ENCODE measurements at places on chromosomes 11 and 22.

DNA sequence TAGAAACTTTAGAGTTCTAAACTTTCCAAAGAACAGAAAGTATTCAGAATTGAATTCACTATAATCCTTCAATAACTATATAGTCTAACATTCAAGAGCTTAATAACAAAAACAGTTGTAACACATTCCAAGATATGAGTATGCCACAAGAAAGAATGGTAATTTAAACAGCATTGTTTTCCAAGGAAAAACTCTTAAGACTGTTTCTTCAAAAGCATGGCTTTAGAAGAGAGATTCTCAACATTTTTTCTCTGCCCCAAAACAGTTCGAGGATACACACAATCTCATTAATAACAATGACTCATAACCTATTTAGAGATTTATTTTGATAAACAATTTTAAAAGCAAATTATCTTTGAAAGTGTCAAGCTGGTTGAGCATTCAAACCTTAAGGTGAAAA, 16.7 kb upstream of the ARHGAP32 start:
- DNase-seq, result no peak

DNA sequence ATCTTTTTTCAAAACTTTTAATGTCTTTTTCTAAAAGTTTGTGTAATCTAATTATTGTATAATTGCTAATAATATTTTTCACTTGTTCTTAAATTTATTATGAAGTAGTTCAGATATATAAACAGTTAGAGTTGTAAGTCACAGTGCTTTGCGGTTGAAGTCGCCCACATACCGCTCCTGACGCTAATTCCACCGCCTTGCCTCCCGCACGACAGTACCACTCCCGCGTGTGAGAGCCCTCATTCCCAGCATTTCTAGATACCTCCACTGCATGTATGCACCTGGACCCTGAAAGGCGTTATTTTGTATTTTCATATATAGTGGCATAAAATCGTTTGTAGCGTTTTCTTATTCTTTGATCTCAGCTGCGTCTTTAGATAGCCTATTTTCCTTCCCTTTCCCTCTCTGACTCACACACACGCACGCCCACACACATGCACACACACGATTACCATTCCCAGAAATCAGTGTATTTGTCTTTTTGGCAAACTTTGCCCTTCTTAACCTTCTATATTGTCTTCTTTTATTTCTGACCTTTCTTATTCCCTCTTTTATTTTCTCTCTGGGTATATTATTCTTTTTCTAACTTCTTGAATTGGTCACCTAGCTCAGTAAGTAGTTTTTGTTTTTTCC, 56.4 kb upstream of the PITPNB start:
- DNase-seq, result no peak

DNA sequence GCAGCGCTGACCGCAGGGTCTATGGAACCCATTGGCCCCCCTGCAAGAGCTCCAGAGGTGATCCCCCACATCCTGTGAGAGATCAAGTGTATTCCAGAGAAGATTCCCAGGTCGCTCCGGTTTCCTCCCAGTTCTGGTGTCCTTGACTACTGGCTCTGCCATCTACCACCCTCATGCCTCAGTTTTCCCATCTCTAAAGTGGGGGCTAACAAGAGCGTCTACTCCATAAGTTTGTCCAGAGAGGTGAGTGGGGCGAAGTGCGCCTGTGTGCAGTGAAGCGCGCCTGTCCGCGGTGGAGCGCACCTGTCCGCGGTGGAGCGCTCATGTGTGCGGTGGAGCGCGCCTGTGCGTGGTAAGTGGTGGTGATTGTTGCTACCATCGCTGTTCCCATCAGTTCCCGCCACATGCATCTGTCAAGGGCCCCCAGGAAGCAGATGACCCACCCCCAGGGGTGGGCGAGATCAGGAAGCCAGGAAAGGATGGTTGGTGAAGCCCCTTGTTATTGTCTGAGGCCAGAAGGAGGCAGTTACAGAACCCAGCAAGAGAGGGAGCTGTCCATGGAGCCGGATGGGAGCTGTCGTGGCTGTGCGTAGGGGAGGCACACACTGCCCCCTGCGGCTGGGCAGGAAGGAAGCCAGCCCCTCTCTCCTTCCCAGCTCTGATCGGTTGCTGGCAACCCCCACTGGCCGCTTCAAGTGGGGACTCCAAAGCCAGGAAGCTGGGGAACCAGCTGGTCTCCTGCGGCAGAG, 73.2 kb upstream of the FGF3 start:
- no peak for DNase-seq

- DNase-seq, result peak; percentile 41
Measured at GRCh38 chr22:44702479-44703198, 635 bp downstream of the PRR5 start.

GRCh38 chr22:17198170-17199002, 20.8 kb downstream of the ADA2 start:
- no peak for DNase-seq

DNA sequence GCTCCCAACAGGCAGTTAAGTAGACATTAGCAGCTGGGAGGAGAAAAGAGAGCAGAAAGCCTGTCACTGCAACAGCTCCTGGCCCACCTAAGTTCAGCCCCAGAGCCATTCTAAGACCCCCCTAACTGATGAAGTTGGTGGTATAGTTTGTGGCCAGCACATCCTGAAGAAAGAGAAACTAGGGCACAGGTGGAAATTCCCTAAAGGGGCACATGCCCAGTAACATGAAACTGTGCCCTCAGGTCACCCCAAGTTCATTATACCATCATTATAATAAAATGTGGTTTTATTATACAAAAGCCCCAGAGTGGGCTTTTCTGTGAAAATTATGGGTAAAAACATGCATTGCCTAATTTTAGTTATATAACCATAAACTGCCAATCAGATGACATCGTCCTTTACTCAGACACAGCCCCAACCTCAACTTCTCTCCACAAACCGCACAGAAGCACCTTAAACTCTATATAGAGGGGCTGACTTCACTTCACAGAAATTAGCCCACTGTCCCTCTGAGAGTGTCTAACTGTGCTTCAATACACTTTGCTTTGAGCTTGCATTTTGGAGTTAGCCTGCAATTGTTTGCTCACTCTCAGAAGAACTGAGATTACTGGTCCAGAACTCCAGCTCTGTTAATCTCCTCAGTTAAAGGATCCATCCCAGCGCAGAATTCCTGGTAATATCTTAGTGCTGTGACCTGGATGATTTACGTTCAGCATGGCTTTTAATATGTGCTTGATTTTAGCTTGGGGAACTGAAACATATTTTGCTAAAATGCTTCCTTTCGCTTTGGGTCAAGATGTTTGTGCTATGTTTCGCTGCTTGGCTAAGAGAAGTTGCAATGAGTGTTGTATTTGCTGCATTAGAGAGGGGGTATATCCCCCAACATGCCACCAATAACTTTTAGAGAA, 1.8 kb upstream of the APOL3 start:
- peak; percentile 36 for DNase-seq

GRCh38 chr11:122746050-122746478, 90.5 kb downstream of the UBASH3B start:
- DNase-seq, result peak; percentile 63

- DNase-seq, result peak; percentile 77
Measured at GRCh38 chr22:50209893-50210292, 9.1 kb downstream of the SELENOO start.

- no peak for DNase-seq
Measured at GRCh38 chr11:44874284-44874683, 76.4 kb downstream of the TP53I11 start.

DNA sequence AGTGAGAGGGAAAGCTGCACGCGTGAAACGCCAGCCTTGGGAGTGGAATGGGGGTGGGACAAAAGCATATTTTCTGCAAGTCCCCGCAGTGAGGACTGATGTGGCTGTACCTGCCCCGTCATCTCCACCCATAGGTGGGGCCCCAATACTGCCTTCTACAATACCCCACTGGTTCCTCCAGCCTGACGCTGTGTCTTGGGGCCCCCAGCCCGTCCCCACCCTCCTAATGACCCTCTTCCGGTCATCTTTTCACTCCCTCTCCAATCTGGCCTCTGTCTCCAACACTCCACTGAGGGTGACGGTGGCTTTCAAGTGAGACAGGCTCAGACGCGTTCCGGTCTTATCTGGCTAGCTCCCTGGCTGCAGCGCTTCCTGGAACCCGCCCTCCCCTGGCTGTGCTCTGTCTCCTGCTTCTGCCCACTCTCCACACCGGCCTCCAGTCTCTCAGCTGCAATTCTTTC, 104.2 kb downstream of the MICAL3 start:
- DNase-seq, result no peak

GRCh38 chr11:77049026-77049425, 14.8 kb downstream of the B3GNT6 start:
- DNase-seq, result no peak

GRCh38 chr22:37643225-37643847, 3.9 kb downstream of the SH3BP1 start:
- peak; percentile 94 for DNase-seq

DNA sequence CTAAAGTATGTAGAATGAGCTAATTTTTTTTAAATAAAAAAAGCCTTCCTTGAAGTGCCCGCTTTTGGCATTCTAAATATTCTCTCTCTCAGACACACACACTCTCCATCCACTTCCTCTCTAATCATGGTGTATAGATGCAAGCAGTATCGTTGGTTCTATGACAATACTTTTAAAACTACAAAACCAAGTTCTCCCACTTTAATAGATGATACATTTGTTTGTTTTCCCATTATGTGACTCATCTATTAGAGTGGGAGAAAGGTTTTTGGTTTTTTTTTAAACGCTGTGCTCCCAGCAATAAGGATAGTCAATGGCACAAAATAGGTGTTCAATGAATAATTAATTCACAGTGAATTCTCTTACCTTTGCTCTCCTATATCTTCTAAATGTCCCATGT, 44.6 kb downstream of the FZD4 start:
- no peak for DNase-seq

DNA sequence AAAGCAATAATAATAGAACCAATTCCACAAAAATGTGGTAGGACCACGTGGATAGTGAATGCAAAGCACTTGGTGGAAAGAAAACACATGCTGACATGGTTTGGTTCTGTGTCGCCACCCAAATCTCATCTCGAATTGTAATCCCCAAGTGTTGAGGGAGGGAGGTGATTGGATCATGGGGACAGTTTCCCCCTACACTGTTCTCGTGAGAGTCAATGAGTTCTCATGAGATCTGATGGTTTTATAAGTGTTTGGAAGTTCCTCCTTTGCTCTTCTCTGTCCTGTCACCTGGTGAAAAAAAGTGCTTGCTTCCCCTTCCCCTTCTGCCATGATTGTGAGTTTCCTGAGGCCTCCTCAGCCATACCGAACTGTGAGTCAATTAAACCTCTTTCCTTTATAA, 421.9 kb upstream of the CADM1 start:
- DNase-seq, result no peak

DNA sequence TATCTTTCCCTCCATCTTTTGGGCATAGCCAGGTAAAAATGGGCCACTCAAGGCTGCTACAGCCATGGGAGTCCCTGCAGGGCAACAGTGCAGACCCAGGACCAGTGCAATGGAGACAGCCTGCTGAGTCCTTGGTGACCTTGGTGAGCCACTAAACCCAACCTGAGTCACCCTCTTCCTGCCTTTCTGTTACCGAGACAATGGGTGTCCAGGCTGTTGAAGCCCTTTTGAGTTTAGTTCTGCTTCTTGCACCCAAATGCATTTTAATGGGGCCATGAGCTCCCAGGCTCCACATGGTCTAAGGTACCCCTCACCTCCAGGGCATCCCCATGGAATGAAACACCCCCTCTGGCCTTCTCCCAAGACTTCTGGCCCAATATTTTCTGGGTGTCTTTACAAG, 874 bp upstream of the PLAAT4 start:
- peak; percentile 42 for DNase-seq

GRCh38 chr11:12167061-12168000, 56.9 kb downstream of the MICAL2 start:
- DNase-seq, result peak; percentile 3

DNA sequence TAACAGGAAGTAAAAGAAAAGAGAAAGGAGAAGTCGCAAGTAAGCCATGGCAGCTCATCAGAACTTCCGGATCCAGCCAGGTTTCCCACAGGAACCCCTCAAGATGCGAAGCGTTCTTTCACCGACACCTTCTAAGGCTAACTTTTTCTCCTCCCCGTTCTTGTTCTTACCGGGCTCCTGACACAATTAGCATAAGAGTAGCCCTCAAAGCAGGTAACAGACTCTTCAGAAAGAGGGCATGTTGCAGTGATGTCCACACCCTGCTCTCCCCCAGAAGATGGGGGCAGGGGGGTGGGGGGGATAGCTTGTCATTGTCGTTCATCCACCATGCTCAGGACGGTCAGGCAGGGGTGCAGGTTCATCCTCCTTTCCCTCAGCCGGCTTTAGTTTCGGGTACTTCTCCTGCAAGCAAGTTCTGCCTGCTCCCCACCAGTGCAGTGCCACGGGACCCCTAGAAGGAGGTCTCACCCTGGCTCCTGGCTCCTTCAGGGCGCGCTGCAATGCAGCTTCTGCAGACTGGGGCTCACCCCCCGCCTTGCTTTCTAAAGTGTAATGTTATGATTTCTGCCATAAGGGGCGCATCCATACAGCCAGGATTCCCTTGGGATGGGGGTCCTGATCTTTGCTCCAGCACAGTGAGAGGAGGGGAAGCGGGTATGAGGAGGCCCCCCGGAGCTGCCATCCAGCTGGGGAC, 2.3 kb downstream of the OPCML start:
- DNase-seq, result no peak

- DNase-seq, result no peak
Measured at GRCh38 chr11:69634590-69634989, 6.4 kb upstream of the CCND1 start.

DNA sequence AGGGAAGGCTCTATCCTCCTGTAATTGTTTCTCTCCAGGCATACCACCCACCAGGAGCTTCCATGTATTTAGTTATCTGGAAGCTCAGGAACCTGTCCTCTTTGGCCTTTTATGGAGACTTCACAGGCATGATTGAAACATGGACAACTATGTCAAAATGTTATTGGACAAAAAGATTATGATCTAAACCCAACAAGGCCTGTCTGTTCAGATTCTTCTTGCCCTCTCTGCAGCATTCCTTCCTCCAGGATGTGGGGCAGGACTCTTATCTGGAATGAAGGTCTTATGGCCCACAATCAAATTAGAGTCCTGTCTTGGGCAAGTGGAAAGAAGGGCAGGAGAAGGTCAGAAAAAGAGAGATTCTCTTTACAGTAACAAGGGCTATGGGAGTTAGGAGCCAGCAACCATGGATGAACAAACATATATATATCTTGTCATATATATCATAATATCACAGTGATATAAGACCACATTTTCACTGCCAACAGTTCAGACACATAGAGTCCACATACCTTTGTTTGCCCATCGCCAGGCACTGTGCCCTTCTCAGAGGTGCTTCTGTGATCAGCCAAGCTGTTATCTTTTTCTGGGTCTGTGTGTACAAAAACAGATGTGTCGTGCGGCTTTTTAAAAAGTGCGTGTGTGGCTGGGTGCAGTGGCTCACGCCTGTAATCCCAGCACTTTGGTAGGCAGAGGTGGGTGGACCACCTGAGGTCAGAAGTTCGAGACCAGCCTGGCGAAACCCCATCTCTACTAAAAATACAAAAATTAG, 42.5 kb upstream of the SUSD2 start:
- no peak for DNase-seq
